ACHN (cell line): ENCODE measurements at places on chromosomes 4 and X.

DNA sequence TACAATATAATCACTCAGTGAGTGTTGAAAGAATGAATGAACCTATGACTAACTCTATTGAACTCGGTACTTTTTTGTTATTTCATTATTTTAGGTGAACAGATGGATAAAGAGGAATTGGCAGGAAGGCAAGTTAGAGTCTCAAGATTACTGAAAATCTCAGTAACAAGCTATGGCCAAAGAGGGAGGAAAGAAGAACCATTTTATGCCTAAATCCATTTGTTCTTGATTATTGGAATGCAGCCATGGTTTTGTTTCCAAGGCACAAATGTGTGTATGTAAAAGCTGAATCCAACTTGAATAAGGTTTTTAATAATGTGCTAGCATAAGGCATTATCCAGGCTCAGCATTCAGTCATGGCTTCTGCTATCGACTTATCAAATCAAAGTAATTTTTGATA is 196.4 kb downstream of the DTHD1 start:
- no peak for DNase-seq

DNA sequence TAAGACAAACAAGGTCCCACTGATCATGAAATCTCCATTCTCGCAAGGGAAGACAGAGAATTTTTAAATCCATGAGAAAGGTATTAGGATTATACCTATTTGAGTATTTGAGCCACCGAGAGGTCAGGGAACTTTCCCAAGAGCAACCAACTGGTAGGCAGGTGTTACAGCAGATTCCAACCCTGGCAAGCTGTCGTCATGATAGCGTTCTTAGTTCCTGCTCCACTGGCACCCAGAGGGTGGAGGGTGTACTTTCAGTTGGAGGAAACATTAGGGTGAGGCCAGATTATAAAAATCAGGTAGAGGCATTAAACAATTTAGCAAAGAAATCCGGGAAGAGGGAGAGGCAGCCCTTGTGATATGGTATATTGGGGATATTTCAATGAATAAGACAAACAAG is 23.3 kb downstream of the COQ2 start:
- no peak for DNase-seq

- DNase-seq: no peak
Observed at GRCh38 chr4:79489506-79489905, 81.5 kb upstream of the GK2 start.

GRCh38 chrX:37825215-37825842 is 22.0 kb downstream of the DYNLT3 start:
- peak; percentile 18 for DNase-seq

DNA sequence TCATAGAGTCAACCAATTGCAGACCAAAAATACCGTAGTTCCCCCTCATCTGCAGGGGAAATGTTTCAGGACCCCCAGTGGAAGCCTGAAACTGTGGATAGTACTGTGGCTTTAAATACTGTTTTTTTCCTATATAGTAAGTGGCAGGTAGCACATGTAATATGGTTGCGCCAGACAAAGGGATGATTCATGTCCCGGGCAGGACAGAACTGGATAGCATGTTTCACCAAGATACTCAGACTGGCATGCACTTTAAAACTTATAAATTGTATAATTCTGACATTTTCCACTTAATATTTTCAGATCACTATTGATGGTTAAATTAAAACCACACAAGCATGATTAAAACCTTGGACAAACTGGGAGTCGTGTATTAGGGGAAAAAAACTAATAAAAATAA is 276.3 kb upstream of the AGA start:
- DNase-seq: no peak

GRCh38 chr4:1245481-1246051 is 3.4 kb downstream of the CTBP1 start:
- DNase-seq: no peak

DNA sequence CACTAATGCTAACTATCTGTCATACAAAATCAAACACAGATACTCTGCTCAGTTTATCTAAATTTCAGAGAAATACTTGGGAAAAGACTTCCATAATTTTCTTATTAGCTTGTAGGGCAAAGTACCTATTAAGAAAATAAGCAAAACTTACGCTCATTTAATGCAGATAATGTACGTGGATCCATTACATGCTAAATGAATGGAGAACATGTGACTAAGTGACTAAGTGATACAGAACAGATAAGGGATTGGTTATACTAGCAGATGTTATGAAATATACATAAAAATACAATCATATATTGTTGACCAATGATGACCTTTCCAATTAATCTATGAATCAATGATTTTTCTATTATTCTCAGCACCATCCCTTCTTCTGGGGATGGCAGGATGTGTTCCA is 25.7 kb downstream of the EREG start:
- DNase-seq: no peak

DNA sequence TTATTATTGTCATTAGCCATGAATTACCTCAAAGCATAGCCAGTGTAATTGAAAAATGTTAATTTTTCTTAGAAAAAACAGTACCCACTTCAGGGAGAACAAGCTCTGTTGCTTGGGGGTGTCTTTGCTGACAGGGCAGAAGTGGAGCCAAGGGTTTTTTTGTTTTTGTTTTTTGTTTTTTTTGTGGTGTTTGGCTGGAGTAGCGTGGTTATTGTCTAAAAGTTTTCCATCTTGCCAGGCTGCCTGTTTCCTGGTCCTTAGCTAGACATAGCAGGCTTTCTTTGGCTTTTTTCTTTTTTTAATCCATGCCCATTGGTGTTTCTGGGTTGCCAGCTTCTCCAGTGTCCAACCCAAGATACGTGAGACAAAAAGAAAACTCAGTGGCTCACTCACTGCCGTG is 61.5 kb downstream of the CASP3 start:
- no peak for DNase-seq

DNA sequence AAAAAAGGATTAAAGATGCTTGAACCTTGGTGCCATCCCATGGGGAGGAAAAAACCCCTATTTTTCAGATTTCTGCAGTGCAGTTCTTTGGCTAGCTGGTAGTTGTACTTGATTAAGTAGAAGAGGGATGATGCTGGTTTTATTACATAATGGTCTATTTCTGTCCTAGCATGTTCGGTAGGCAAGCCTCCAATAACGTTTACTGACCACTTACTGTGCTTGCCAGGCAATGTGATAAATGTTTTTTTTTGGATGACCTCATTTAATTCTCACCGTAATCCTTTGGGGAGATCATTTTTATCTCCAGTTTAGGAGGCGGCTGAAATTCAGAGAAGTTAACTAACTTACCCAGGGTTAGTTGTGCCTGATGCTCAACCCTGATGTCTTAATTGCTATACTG is 92.1 kb upstream of the RPA4 start:
- no peak for DNase-seq

DNA sequence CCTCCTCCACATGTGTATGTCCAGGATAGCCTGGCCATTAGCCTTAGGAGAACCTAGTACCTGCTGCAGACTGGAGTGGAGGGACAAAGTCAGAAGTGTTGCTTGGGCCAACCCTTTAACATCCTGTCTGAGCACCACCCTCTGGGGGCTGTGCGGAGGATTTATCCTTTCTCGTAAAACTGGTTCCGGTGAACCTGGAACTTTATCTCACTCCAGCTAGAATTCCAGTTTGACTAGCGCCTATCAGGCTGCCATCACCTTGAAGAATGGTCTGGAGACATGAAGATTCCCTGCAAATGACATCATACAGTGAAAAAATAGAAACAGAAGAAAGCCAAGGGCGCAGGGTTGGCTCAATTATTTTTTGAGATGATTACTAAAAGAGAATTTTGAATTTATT is 4.0 kb downstream of the TCEAL8 start:
- DNase-seq: no peak

DNA sequence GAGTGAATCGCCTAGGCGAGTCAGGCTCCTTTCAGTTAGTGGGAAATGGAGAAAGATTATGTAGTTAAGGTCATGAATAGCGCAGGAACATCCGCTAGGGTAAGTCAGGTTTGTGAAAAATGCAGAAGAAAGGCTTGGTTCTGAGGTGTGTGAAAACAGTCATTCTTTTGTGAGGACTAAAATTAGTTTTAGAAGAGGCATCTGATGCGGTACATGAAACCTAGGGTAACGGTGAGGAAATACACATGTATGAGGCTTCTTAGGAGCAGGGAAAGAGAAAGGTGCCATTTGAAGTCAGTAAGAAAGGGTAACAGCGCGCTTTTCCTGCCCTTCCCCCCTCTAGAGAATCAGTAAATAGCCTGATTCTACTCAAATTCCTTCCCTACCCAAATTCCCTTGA is 570 bp upstream of the RNF128 start:
- DNase-seq: no peak

DNA sequence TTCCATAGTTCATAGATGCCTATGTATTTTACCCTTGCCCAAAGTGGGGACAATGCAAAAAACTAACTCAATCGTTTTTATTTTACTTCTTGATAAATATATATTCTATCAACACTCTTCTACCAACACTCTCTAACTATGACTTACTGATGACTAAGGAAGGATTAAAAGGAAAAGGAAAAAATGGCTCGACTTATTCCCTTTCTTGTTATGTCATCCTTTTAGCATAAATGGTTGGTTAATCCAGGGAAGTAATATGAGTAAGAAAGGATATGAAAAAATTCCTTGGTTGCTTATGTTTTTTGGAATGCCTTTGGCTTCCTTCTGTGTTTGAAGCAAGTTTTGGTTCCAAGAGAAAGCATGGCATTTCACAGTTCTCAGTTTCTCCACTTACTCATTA is 1087.1 kb downstream of the C4orf33 start:
- DNase-seq: no peak

- DNase-seq: peak; percentile 2
Observed at GRCh38 chrX:49627086-49627777, 28.4 kb downstream of the GAGE1 start.

GRCh38 chr4:183469285-183469684 is 24.8 kb downstream of the CDKN2AIP start:
- DNase-seq: no peak

DNA sequence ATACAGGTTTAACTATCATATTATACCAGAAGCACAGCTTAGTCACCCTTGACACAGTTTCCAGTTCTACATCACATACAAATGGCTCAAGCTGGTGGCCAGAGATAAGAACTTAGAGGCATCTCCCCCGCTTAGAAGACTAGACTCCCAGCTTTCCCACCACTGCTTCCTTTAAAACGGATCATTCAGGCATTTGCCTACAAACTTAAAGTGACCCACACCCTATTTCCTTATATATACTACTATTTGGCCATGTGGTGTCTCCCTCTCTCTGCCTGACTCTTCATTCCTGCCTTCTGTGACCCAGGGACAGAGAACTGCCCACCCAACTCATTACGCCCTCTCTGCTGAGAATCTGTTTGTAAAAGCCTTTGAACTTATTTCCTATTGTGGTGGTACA is 781.2 kb upstream of the DIAPH2 start:
- no peak for DNase-seq

GRCh38 chr4:87677731-87678130 is 27.7 kb downstream of the DMP1 start:
- no peak for DNase-seq
